Esophagus muscularis mucosa (tissue), 4 donors: ENCODE measurements at places on chromosomes 2 and 18. TPM values are rescaled to one million over a fixed set of nuclear protein-coding genes. Genes with fewer than 3 reads are reported as not detected.

- peaks cover 32% of the 10 kb centered on the region for H3K4me1 ChIP-seq
- no peak overlapping the region for H3K4me3 ChIP-seq
- no peaks in the 10 kb centered on the region for H3K27me3 ChIP-seq
These were observed 14.9 kb upstream of the HPCAL1 start for GRCh38 chr2:10287761-10288160.

DNA sequence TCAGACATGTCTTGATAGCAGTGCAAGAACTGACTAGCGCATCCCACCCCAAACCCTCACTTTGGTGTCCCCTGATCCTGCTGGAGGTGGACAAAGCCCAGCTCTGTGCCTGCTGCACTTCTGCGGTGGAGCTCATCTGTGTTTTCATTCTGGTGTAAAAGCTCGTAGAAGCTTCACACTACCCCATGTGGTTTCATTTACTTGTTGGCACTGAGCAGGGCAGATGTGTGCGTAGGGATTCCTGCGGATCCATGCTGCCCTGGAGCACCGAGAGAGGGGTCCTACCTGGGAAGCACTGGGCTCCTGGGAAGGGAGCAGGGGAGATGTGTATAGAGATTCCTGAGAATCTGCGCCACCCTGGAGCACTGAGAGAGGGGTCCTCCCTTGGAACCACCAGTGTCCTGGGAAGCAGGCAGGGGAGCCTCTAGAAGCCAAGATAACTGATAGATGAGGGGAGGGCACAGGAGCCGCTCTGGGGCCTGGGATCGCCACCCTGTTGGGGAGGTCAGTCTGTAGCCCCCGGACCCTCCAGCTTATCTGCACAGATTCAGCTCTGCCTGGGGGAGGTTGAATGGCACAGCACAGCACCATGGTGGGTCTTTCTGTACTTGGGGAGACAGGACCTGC lies 106.9 kb upstream of the OTOS start:
- peaks cover 39% of the 10 kb centered on the region for H3K4me1 ChIP-seq
- H3K27ac ChIP-seq, result no peak overlapping the region
- peak; percentile 64 for DNase-seq
- no peaks in the 10 kb centered on the region for H3K36me3 ChIP-seq
- no peaks in the 10 kb centered on the region for H3K27me3 ChIP-seq

Gene MGAT4A
- total RNA-seq, result 15.4 TPM

- no peaks in the 10 kb centered on the region for H3K4me1 ChIP-seq
- H3K27me3 ChIP-seq, result peaks cover 2% of the 10 kb centered on the region
- no peak overlapping the region for H3K4me3 ChIP-seq
- DNase-seq, result no peak
These were observed 4.9 kb upstream of the FIGLA start for GRCh38 chr2:70795164-70795995.
